GM12864 (cell line): ENCODE measurements at places on chromosomes 4 and X.

DNA sequence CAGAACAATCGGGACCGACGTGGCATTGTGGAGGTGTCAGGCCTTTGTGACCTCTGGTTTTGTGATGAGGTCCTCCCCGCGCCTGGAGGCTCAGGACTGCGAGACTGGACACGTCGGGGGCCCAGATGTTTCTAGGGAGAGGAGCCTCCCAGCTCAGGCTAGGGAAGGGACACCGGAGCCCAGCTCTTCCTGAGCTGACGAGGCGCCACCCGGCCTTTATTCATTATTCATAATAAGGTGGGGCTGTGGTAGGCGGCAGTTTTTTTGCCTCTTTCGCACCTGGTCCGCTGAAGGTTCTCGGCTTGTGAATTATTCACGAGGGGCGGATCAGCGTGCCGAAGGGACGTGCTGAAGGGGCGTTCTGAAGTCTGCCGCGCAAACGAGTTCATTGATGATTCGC is 2.3 kb upstream of the UBA1 start:
- DNase-seq, result peak; percentile 51

- DNase-seq, result no peak
These were observed 288.7 kb upstream of the CTSO start for GRCh38 chr4:156242390-156242789.

GRCh38 chrX:138897621-138898492 is 186.3 kb upstream of the FGF13 start:
- no peak for DNase-seq

DNA sequence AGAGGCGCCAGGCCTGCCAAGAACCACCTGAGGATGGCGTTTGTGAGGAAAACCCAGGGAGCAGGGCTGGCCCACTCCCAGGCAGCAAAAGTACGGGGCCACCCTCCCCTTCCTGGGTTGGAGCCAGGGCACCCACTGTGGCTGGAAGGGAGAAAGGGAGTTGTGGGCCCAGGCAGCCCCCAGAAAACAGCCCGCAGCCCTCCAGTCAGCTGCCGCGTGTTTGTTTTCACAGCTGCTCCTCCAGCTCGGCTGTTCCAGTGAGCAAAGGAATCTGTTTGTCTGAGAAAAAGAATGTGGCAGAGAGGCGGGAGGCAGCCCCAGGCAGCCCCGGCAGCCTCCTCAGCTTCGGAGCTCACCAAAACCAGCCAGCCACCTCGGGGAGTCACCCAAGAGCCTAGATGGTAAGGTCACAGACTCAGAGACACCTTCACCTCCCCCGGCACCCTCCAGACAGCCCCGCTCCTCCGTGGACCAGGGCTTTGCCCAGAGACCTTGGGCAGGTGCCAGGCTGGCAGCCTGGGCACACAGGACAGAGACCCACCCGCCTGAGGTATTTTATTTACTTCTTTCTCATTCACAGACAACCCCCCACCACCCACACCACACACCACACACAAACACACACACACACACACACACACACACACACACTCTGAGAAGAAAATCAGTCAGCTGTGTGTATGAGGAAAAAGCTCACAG is 338.1 kb downstream of the BCOR start:
- no peak for DNase-seq

GRCh38 chrX:633043-633984 is 2.7 kb downstream of the SHOX start:
- DNase-seq, result no peak

DNA sequence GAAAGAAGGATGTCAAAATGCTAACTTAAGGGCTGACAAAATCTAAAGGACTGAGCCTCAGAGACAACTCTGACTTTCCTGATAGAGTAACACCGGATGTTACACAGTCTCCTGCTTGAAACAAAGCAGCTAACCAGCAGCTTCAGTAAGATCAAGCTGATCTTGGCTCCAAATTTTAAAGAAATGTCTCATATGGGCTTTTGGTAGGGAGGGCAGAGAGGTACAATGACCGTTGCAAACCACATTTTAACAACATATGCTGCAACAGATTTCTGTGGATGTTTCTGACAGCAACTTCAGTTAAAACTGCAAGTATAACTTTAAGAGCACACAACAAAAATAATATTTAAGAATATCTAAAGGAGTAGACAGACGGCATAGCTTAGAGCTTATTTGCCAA is 9.1 kb downstream of the RPGR start:
- DNase-seq, result no peak

DNA sequence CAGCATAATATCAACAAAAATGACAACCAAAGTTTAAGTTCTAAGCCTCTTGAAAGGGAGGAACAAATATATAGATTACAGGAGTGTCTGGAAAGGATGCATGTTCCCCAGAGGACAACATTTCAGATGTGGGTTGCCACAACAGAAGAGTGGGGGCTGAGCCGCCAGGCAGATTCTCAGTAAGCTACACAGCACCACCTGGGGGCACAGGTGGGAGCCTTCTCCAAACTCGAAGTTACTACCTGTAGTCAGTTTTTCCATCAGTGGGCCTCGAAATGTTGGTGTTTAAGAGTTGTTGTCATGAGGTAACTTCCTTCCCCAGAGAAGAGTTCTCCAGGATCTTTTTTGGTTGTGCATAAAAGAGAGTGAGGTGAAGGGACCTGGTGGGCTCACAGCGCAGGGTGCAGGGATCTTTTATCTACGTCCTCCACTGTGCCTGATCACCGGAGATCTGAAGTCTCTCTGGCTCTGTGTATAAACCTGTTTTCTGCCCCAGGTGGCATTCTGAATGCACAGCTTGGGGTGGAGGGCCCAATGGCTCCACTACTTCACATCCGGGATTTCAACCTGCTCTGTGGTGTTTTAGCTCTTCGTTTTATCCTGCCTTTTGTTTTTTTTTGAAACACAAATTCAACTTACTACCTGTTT is 58.4 kb upstream of the STS start:
- DNase-seq, result no peak

- no peak for DNase-seq
These were observed 373.1 kb upstream of the GNPDA2 start for GRCh38 chr4:45099471-45099870.

- no peak for DNase-seq
These were observed 26.9 kb upstream of the WWC2 start for GRCh38 chr4:183072176-183072575.

DNA sequence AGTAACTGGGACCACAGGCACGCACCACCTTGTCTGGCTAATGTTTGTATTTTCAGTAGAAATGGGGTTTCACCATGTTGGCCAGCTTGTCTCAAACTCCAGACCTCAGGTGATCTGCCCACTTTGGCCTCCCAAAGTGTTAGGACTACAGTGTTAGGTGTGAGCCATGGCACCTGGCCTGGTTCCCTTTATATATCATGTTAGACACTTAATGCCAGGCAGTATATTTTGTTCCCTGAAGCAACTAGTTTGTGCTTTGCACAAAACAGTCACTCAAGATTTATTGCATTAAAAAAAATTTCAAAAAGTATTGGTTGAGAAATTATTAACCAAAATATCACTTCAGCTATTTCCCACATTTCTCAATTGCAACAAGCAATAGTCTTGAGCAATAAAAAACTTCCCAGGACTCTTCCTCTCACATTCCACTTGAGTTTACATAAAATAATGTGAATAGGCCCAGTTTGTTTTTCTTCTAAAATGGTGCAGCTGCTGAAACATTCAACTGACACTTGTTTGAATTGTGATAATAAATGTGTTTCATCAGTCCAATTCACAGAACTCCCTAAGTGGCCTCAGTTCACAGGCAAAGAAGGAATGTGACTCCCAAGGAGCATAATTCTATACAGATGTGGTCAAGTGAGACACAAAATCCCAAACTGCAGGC is 22.7 kb downstream of the CXCL1 start:
- DNase-seq, result no peak

DNA sequence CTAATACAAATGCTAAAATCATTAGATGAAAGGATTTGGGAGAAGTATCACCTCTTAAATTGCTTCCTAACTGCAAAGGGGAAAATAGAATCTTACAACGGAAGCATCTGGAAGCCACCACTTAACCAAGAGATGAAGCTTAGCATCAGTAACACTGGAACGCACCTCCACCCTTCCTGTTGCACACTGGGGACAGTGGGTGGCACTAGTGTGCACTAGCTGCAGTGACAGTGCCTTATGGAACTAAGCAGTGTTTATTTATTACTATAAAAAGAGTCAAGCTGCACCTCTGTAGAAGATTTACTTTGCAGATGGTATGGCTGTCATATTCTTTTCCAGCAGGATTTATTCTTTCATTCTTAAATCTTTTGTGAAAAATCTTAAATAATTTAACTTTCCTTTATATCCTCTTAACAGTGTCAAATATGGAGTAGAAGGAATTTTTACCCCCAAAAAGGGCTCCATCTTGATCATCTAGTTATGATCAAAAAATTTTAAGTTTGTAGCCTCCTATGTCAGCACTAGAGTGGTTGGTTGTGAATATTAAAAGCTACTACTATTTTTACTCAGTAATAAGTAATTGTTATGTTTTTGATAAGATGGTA is 76.7 kb downstream of the SCD5 start:
- DNase-seq, result no peak

DNA sequence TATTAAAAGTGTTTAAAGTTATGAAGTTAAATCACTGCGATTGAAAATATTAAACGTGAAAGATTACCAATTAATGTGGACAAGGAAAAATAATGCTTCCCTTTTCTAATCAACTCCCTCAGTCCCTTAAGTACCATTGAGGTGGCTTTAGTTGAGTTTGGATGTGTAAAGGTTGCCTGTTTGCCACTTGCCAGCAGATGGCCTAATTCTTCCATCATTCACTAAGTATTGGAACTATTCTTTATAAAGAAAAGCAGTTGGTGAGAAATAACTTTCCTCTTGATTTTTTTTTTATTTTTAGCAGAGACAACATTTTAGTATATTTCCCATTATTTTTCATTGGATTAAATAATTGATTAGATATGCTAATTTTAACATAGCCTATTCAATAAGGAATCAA is 295.9 kb upstream of the TACR3 start:
- DNase-seq, result no peak

GRCh38 chrX:45619290-45619689 is 418.6 kb upstream of the DIPK2B start:
- no peak for DNase-seq

DNA sequence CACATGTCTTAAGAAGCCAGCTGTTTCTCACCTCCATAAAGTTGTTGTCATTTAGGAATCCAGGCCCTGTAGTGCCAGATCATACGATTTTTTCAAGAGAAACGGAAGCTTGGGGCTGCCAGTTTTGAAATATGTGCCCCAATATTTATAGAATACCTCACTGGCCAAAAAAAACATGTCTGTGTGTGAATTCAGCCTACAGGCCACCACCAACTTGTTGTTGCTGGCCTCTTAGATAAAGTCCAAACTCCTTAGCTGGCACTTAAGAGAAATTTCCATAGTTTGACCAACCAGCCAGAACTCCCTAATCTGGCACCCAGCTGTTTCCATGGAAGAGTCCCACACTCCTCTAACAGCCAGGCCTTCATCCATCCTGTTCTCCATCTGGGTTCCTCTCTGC is 74.1 kb downstream of the WDR19 start:
- no peak for DNase-seq

GRCh38 chr4:143380629-143381028 is 44.0 kb downstream of the GAB1 start:
- DNase-seq, result no peak

GRCh38 chr4:185700048-185700447 is 111.9 kb downstream of the SORBS2 start:
- DNase-seq, result no peak

DNA sequence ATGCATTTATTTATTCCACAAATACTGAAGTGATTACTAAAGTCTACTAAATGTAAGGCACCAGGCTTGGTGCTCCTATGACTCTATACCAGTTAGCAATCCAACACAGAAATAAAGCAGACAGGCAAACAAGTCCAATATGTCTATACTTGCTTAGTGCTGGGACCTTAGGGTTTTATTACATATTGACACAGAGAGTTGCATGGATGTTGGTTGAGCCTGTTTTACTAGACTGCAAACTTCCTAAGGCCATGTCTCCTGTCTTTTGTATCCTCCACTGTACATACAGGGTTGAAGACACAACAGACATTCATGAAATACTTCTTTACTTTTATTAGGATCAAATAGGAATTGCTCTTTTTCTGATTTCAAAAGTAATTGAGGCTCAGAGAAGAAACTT is 69.0 kb downstream of the LNX1 start:
- DNase-seq, result no peak

GRCh38 chr4:119016636-119017035 is 119.0 kb upstream of the MYOZ2 start:
- DNase-seq, result no peak

DNA sequence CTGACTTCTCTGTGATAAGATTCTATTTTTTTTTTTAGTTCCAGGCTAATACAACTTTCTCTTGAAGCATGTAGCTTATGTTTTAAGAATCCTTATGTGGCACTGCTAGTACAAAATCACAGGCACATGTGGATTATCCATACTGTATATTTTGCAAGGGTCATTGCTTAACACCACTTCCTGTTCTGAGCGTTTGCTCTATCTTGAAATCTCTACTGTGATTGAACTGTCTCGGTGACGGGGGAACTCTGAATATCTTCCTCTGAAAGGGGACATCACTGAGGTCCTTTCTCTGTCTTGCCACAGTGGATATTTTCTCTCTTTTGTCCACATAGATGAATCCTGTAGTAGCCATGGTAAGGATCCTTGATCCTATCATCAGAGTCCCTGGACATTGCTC is 2.1 kb upstream of the WFS1 start:
- no peak for DNase-seq

- no peak for DNase-seq
These were observed 56.6 kb upstream of the BCOR start for GRCh38 chrX:40154250-40154852.

DNA sequence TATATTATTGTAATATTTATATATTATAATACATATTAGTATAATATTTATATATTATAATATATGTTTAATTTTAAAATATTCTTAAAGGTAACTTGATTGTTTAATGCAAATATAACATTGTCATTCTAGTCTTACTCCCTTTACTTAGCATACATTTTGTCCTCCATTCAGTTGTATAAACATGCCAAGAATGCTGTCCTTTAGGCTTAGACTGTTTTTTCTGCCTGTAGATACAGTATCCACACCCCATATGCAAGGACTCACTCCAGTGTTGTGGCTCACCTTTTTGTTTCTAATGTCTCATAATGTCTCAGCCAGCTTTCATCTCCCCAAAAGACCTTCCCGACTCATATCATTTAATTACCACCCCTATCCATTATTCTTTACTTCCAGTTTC is 2110.0 kb downstream of the PCDH7 start:
- no peak for DNase-seq

GRCh38 chr4:28006021-28006420 is 1145.4 kb downstream of the STIM2 start:
- DNase-seq, result no peak

- DNase-seq, result no peak
These were observed 35.3 kb downstream of the ARAP2 start for GRCh38 chr4:36208893-36209473.

DNA sequence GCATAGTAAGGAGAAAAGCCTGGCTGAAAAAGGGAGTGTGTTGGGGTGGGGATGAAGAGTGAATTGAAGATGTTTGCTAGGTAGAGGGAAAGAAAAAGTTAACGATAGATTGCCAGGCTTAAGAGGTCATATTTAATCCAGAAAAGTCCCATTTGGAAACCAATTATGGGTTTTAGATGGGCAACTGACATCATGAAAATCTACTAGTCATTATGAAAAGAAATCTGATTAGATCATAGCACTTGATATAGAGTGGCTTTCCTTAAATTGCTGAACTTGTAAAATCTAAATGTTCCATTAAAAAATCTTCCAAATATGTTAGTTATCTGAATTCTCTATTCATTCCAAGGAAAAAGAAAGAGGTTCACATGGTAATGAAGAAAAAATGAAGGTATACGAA is 37.5 kb upstream of the IL21 start:
- DNase-seq, result no peak

GRCh38 chrX:140149761-140150160 is 184.4 kb upstream of the CXorf66 start:
- DNase-seq, result no peak
